ENCODE measurements at places on chromosomes 2 and 18. TPM values are rescaled to one million over a fixed set of nuclear protein-coding genes. Genes with fewer than 3 reads are reported as not detected.

- H3K4me1 ChIP-seq = no peaks in the 10 kb centered on the region
- H3K27me3 ChIP-seq = no peaks in the 10 kb centered on the region
- H3K36me3 ChIP-seq = no peaks in the 10 kb centered on the region
- DNase-seq = no peak
- H3K27ac ChIP-seq = no peak overlapping the region
- no peak overlapping the region for H3K4me3 ChIP-seq
These were observed 43.3 kb downstream of the PLB1 start for GRCh38 chr2:28539118-28539541.

EFHD1 gene
- 111 TPM for total RNA-seq

DNA sequence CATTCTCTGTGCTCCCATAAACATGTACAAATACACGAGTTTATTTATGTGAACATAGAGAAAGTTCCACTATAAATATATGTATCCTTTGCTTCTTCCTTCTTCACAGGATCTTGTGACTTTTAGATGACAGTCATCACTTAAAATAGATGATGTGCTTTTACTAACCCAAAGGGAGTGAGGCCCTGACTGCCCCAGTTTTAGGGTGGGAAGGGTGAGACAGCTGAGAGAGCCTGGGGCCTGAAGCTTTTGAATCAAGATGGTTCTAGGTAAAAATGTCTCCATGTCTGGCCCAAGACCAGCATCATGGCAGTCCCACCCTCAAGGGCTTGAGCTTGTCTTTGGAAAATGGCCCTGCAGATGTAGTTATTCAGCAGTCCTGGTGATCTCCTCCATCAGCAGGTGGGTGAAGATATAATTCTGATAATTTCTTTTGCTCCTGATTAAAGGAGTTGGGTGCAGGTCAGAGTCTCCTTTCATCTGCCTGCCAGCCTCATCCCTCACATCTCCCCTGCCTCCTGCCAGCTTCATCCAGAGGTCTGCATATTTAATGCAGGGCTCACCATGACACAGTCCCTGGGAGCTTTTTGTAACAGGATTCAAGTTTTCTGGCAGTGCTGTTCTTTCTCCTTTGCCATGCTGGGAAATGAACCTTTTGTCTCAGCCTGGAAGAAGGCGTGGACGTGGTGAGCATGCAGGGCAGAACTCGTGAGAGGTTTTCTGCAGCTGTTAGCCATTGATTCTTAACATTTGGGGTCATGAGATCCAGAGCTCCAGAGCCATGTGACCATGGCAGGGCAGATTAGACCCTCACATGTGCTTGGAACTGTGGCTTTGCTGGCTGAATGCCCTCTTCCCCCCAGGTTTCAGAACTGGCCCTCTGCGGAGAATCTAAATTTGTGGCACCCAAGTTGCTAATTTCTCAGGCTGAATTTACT, 2.7 kb downstream of the HRH4 start:
- no peak overlapping the region for H3K27ac ChIP-seq
- no peaks in the 10 kb centered on the region for H3K27me3 ChIP-seq
- no peaks in the 10 kb centered on the region for H3K4me1 ChIP-seq
- H3K36me3 ChIP-seq = no peaks in the 10 kb centered on the region
- no peak overlapping the region for H3K4me3 ChIP-seq

KIF5C gene
- 4.5 TPM for total RNA-seq

DNA sequence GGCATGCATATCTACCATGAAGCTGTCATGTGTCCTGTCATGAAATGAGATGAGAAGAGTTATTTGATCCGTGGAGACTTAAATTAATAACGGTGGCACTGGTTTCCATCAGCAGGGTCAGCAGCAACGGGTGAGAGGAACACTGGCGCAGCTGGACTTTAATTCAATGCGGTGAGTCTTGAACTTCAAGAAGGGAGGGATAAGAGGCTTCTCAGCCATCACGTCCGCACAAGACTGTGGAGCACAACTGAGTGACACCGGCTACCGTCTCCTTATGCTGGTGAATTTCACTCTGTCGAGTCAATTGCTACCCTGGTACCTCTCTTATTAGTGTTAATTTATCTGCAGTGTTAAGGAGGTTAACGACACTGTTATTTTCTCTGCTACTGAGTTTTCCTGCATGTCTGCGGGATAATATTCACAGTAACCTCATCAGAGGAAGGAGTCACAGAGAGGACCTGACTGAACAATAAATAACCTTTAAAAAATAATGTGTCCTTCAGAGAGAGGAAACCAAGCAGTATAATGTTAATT, 236.8 kb downstream of the EPHA4 start:
- DNase-seq = no peak
- H3K4me3 ChIP-seq = no peak overlapping the region
- H3K4me1 ChIP-seq = no peaks in the 10 kb centered on the region
- no peaks in the 10 kb centered on the region for H3K27me3 ChIP-seq

DNA sequence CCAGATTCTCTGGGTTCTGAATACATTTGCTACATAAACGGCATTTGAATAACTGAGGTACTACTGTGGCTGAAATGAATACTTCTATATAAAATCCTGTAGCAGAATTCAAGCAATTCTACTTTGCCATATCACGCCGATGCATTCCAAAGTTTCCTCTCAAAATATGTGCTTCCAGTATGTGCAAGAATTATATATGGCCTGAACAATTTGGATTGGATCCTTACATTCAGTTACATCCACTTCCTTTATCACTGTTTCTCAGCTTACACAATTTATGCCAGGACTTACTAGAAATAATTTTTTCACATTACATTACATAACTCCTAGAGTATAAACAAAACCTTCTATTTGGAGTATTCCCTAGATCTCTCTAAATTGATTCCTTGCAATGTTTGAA, 46.3 kb upstream of the STAT4 start:
- no peak overlapping the region for H3K27ac ChIP-seq
- no peak for DNase-seq
- no peaks in the 10 kb centered on the region for H3K27me3 ChIP-seq
- no peaks in the 10 kb centered on the region for H3K4me1 ChIP-seq

DNA sequence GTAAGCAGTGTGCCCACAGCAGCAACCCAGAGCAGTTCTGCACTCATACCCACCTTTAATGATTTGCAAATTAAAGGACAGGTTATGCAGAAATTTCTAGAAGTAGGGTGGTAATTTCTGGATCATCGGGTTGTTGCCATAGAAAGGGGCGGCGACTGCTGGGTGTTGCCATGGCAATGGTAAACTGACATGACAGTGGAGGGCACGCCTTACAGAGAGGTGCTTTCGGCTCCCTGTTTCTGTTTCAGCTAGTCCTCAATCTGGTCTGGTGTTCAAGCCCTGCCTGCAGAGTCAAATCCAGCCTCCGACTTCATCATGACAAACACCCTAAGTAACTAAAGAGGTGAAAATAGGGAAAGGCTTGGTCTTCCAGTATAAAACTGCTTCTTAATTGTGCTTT, 667.7 kb downstream of the SOCS6 start:
- H3K4me1 ChIP-seq = no peaks in the 10 kb centered on the region
- H3K4me3 ChIP-seq = no peak overlapping the region
- no peak for DNase-seq
- H3K36me3 ChIP-seq = no peaks in the 10 kb centered on the region
- H3K27me3 ChIP-seq = no peaks in the 10 kb centered on the region

GRCh38 chr2:29844713-29845326, 76.6 kb downstream of the ALK start:
- H3K4me1 ChIP-seq = no peaks in the 10 kb centered on the region
- no peak for DNase-seq
- no peak overlapping the region for H3K4me3 ChIP-seq
- H3K27me3 ChIP-seq = no peaks in the 10 kb centered on the region

TRIM54 gene
- total RNA-seq = 2.5 TPM

TXNDC2 gene
- 0.35 TPM for total RNA-seq

EN1 gene
- total RNA-seq = not detected

DNA sequence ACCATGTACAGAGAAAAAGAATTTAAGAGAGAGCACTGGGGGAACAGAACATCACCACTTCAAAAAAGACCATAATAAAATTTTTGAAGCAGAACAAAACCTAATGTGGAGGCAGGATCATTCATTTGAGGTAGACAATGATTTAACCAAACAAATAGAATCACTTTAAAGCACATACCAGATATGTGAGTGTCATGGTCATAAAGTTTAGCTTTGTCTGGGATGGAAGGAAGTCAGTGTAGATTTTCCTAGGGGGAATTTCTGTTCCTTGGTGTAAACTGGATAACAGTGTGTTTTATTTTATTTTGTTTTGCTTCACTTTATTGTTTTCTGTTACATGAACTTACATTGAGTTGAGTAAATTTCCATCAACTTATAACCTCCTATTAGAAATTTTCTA, 120.8 kb downstream of the CRIM1 start:
- DNase-seq = no peak
- peaks cover 27% of the 10 kb centered on the region for H3K36me3 ChIP-seq
- H3K4me3 ChIP-seq = no peak overlapping the region
- peaks cover 20% of the 10 kb centered on the region for H3K4me1 ChIP-seq

GRCh38 chr2:102252236-102252635, 59.1 kb upstream of the IL1RL1 start:
- H3K27me3 ChIP-seq = no peaks in the 10 kb centered on the region
- H3K4me1 ChIP-seq = peaks cover 3% of the 10 kb centered on the region
- H3K27ac ChIP-seq = no peak overlapping the region
